ENCODE measurements at places on chromosomes 6 and 20.

GRCh38 chr6:41538556-41539182 lies 7.5 kb upstream of the FOXP4 start:
- DNase-seq, result peak; percentile 23

DNA sequence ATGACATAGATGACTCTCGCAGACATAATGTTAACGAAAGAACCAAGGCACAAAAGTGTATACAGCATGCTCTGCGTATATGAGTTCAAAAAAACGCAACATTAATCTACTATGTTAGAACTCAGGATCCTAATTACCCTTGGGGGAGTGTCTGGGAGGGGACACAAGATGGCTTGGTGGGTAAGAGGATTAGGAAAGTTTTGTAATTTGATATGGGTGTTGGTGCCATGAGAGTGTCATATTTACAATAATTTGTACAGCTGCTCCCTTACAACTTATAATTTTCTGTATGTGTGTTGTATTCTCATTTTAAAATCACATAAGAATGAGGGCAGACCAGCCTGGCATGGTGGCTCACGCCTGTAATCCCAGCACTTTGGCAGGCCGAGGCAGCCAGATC lies 38.6 kb downstream of the TFEB start:
- DNase-seq, result no peak

GRCh38 chr20:50271612-50272011 lies 81.0 kb downstream of the CEBPB start:
- DNase-seq, result no peak

- DNase-seq, result no peak
These were observed 21.3 kb upstream of the SLC22A7 start for GRCh38 chr6:43276577-43277305.

DNA sequence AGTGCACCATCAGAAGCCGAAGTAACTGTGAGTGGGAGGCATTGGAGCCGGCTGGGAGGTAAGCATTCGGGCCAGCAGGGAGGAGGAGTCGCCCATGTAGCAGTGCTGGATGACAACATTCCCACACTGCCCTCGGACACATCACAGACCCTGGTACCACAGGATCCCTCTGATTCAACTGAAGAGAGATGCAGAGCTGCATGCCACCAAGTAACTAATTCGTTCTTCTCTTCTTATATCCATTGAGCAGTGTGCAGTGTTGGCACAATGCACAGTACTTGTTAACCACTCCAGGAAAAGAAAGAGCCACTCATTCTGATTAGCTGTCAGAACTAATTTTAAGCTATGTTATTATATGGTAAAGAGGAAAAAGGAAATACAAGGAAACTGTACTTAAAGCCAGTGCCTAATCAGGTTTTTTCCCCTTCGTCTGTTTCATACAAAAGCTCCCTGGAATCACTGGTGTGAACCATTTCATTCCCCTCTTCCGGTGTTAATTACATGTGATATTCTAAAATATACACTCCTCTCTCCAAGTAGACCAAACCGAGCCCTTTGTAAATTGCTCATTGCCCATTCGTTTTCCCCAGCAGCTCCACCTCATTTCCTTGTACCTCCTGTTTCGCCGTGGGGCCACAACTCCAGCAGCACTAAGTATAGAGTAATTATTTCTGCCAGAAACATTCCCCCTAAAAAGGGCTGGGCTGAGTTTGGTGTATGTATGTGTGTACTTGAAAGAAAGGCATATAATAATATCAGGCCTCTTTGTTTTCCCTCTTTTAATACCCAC lies 32.4 kb upstream of the ADTRP start:
- DNase-seq, result no peak

DNA sequence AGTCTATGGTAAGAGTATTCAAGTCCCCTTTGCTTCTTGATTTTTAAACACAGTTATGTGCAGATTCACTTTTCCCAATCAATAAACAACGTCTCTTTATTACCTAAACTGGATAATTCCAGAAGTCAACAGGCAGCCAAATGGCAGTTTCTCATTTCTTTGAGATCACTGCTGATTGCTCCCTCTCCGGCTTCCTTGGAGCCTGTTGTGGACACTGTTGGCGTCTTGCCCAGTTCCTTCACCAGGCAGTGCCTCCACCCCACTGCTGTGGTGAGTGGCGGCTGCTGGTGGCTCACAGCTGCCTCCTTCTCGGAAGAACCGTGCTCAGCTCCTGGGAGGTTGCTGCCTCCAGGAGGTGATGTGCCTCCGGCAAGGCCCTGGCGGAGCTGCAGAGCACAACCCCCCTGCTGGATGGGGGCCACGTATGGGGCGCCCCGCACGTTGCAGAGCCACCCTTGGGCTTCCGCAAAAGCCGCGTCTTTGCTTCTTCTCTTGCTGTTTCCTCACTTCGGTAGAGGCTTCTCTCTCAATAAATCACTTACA lies 105.1 kb upstream of the CNKSR3 start:
- no peak for DNase-seq

GRCh38 chr6:106886081-106886843 lies 88.3 kb downstream of the CD24 start:
- DNase-seq, result no peak

DNA sequence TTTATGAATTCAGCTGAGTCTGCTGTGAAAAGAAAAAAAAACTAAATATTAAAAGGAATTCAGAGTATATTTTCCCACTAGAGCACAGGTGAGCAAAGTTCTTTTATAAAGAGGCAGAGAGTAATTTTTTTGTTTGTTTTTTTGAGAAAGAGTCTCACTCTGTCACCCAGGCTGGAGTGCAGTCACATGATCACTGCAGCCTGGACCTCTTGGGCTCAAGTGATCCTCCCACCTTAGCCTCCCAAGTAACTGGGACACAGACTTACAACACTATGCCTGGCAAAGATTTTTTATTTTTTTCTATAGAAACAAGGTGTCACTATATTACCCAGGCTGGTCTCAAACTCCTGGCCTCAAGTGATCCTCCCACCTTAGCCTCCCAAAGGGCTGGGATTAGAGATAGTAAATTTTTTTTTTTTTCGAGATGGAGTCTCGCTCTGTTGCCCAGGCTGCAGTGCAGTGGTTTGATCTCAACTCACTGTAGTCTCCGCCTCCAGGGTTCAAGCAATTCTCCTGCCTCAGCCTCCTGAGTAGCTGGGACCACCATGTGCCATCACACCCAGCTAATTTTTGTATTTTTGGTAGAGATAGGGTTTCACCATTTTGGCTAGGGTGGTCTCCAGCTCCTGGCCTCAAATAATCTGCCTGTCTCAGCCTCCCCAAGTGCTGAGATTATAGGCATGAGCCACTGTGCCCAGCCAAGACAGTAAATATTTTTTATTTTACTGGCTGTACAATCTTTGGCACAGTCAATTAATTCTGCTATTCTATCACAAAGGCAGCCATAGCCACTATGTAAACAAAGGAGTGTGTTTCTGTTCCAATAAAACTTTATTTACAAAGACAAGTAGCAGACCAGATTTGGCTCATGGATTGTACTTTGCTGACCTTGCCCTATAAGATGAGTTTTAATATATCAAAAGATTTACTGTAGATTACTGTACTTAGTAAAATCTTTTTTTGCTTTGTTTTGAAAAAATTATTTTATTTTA lies 14.5 kb upstream of the B4GALT5 start:
- no peak for DNase-seq

DNA sequence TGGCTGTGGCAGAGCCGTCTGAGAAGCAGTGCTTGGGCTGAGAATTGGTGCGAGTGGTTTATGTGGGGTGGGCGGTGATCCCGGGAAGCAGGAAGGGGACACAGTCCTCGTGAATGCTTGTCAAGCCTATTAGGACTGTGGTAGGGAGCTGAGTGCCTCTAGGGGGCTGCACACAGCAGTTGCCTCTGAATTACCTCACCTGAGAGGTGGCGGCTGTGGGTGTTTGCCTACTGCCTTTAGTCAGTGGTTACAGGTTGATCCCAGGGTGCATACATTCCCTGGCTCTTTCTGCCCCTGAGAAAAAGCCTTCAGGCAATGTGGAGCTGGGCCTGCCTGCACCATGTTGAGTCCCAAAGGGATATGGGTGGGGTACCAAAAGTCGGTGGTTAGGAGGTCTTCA lies 5.2 kb downstream of the AP5S1 start:
- DNase-seq, result no peak
